ENCODE measurements at places on chromosomes 16 and 17.

GRCh38 chr16:11015607-11016006 lies 71.2 kb downstream of the CLEC16A start:
- DNase-seq: no peak

- no peak for DNase-seq
Measured at GRCh38 chr17:57708410-57708809, 36.7 kb downstream of the CCDC182 start.

- no peak for DNase-seq
Measured at GRCh38 chr17:12040478-12040877, 19.8 kb downstream of the MAP2K4 start.

DNA sequence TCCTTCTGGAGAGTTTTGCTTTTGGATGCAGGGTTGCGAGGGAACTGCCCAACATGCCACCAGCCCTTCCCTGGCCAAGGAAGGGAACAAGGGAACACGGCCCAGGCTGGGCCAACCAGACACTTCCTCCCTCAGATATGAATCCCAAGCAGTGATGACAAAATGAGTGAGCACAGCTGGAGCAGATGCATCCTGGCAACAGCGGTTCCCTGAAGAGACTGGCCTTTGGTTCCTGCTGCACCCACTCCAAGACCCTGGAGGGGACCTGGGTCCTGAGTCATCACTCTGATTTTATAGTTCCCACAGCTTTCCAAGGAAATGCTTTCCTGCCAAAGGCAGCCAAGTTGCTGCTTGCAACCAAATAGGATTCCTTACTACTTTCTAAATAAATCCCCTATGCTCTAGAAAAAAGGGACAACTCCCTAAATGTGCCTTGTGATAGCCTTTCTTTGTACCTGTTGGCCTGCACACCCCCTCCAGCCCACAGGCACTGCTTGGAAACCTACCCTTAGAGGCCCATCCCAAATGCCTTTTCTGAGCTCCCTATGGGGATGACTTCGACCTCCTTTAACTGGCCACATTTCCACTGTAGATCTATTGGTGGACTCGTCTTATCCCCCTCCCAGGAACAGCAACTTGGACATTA lies 5.3 kb downstream of the ST3GAL2 start:
- DNase-seq: no peak

DNA sequence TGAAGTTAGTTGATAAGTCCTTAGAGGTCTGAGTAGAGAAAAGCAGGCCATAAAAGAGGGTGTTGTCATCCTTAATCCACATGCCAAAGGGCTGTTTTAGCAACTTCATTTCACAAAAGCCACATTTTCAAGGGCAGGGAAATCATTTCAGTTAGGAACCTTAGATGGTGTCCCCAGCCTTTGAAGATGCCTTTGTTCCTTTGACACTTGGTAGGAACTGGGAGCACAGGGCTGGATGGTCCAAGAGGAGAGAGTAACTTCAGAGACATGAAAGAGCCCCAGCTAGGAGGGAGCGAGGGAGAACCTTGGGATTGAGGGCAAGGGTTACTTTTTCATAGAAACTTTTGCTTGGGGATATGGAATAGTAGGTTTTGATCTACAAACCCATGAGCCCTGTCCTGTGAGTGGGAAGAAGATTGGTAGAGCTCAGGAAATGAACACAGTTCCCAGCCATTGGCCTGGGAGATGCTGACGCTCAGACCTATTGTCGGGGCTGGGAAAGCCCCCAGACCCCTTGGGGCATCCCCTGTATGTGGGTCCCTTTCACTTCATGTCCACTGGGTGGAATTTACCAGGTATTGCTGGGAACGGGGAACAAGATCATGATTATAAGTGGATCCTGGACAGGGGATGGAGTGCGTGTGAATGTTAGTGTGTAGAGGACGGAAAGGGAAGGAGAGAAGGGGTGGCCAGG lies 18.9 kb downstream of the MSI2 start:
- no peak for DNase-seq

DNA sequence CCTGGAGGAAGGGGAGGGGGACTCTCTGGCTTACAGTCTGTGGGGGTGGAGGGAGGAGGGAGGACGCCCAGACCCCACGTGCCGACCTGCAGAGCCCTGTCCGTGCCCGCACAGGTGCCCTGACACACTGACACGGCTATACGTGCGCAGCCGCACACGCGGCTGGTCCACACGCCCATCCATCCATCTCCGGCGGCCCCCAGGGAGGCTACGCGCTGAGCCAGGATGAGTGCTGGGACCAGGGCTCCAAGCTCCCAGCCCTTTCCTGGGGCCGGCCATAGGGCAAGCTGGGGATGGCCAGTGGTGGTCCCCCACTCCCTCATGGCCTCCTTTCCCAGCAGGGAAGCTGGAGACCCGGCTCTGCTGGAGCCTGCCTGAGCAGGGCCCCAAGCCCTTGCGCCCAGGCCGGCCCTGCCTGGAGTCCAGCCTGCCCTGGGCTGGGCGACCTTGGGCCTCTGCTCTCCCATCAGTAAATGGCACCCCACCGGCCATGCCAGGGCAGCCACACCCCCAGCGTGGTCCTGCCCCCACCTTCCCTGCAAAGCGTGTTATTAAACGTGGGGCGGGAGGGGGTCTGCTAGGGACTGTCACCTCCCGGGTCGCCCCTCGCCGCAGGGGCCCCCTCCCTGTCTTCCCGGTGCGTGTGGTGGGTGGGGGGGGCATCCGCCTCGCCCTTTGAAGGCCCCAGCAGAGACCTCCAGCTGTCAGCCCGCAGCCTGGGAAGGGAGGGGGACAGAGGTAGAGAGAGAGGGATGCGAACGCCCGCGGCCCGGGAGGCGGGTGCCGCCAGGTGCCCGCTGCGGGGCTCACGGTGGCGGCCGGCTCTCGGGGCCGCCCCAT lies 863 bp downstream of the CASKIN1 start:
- DNase-seq: no peak

- peak; percentile 57 for DNase-seq
Measured at GRCh38 chr17:61416540-61417363, 17.1 kb downstream of the TBX2 start.

- no peak for DNase-seq
Measured at GRCh38 chr16:80048250-80048649, 447.7 kb upstream of the MAF start.

DNA sequence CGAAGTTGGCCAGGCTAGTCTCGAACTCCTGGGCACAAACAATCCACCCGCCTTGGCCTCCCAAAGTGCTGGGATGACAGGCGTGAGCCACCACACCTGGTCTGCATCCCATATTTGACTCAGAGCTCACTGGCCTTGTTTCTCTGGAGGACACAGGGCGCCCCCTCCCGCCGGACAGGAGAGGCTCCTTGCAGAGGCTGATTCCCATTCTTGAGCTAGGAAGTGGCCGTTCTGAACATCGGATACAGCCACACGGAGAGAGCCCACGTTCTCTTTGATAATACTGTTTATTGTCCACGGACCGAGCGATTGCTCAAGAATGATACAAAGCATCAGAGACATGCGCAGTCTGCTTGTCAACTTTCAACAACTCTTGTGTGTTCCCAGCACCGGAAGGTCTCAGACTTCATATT lies 12.1 kb upstream of the USP36 start:
- no peak for DNase-seq

DNA sequence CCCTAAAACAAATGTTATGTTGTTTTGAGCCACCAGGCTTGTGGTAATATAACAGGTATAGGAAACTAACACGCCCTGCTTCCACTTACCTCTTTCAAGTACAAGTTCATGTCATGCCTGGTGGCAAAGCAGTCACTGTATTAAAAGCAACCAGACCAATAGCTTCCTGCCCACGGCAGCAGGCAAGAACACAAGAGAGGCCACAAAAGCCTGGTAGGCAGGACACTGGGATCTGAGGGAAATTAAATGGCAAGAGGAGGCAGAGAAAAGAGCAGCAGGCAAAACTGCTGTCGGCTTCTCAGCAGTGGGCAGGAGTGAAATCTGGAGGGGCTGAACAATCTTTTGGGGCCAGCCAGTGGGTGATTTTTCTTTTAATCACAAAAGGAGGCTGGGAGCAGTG lies 2.2 kb downstream of the CYTH1 start:
- no peak for DNase-seq

DNA sequence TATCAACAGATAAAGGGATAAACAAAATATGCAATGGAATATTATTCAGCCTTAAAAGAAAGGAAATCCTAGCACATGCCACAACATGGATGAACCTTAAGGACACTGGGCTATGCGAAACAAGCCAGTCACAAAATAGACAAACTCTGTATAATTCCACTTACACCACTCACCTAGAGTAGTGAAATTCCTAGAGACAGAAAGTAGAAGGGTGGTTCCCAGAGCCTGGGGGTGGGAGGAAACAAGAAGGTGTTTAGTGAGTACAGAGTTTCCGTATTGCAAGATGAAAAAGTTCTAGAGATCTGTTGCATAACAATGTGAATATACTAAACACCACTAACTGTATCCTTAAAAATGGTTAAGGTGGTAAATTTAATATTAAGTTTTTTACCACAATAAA lies 10.0 kb downstream of the SPOP start:
- DNase-seq: no peak

GRCh38 chr16:86257546-86257945 lies 252.8 kb upstream of the FOXF1 start:
- no peak for DNase-seq

DNA sequence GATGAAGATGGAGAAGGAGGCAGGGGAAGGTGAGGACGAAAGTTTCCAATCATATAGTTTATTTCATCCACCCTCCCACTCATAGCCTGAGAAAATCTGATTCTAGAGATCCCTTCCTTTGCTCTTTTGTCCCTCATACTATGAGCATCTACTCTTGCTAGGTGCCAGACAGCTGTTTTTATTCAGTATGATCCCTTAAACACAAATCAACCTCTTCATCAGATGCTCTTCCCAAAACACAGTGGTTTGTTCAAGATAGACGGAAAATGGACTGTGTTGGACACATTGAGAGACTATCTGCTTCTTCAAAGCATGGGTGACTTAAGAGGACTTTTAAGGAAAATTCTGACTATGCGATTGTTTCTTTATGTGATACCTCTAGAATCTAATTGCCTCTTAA lies 49.4 kb upstream of the XYLT1 start:
- DNase-seq: no peak

- no peak for DNase-seq
Measured at GRCh38 chr17:82105882-82106687, 8.0 kb upstream of the FASN start.

- no peak for DNase-seq
Measured at GRCh38 chr16:54402270-54402669, 115.7 kb upstream of the IRX3 start.

DNA sequence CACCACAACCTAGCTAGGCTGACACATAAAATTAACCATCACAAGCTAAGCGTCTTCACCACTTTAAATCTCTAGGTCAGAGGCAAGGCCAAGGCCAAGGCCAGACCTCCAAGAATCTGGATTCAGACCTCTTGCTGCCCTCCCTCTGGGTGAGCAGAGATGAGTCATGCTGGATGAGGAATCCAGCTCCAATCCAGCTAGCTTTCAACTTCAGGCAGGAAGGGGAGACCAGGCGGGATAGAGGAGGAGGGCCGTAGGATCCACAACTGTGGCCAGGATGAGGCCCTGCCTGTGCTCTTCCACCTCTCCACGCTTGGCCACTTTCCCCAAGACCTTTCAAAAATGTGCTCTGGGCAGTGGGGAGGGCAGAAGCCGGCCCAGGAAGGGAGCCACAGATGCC lies 14.7 kb downstream of the LRRC75A start:
- no peak for DNase-seq

DNA sequence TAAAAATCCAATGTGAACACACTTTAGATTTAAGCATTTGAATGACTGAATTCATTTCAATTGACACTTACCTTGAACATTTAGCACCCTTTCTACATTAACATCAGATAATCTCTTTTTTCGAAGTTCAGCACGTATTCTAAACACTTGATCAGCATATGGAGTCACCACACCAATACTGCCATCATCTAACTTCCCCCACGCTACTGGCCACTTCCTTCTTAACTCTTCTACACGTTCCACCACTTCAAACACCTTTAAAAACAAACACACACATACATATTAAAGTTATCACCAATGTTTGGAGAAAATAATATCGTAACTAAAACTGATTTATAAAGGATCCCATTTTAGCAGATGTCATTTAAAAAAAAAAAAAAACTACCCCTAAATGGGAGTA lies 93.5 kb downstream of the CACNG1 start:
- no peak for DNase-seq

DNA sequence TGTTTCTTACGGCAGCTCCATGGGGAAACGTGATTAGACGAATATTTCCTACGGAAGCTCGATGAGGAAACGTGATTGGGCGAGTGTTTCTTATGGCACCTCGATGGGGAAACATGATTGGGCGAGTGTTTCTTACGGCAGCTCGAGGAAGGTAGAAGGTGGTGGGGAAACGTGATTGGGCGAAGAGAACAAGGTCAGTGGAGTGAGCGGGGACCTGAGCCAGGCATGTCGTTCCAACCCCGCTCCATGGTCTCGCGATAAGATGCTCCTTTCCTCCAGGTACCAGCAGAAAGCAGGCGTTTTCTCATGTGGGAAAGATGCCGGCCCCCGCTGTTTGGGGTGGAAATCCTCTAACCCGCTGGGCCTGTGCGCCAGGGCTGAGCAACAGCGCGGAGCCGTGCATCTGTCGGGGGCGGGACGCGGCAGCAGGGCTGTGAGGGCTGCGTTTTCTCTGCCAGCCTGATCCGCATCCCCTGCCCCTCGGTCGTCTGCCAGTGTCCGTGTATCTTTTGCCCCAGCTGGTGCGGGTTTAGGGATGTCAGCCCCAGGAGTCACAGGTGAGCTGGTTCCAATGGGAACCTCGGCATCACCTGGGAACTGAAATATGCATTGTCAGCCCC lies 25.6 kb upstream of the DOC2B start:
- DNase-seq: no peak

- no peak for DNase-seq
Measured at GRCh38 chr16:86872131-86872530, 293.8 kb downstream of the FOXL1 start.

GRCh38 chr17:61849674-61850073 lies 13.7 kb downstream of the BRIP1 start:
- no peak for DNase-seq

DNA sequence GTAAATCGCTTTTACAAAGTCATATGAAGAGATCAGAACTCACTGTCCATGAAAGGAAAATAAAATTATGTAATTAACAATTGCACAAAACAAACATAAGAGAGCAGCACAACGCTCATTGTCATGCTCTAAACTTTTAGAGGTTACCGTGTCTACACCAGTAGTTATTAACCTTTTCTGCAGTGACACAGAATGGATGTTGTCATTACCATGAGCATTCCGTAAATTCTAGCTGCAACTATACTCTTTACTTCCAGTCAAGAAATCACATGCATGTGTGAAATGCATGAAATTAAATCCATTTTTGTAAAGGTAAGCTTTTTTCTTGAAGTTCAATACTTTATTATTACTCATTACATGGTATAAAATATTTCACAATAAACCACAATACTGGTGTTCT lies 38.2 kb downstream of the USP32 start:
- DNase-seq: no peak

GRCh38 chr17:56754523-56755208 lies 79.1 kb downstream of the C17orf67 start:
- no peak for DNase-seq
